ENCODE measurements at places on chromosomes 4 and X.

DNA sequence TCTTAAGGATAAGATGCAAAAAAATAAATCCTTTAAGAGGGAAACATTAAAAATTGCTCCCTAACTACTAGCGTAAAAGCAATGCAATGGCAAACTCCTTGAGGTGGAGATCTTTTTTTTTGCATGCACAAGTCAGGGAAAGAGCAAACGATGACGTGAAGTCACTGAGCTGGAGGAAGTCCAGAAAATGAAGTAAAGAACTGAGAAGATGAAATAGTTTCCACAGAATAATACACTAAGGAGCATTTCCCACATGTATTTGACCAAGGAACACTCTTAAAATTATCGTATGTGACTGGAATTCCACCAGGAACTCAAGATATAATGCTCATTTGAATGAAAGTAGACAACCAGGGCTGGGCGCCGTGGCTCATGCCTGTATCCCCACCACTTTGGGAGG is 21.0 kb upstream of the DOCK11 start:
- no peak for DNase-seq

- DNase-seq, result no peak
These were observed 40.4 kb upstream of the CYP4V2 start for GRCh38 chr4:186150926-186151325.

DNA sequence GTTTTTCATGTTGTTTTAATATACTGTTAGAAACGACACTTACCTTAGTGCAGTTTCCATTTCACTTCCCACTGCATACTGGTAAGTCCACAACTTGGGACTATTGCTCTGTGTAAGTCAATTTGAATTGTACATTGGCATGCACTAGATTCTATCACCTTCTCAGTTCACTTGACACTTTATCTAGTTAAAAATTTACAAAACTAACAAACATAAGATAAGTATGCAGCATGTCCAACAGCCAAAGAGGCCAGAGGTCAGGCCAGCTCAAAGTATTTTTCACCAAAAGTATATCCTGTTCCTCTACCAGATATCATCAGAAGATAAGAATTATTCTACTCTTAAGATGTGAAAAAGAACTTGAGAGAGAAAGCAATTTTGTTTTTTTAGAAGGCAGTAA is 75.9 kb downstream of the QRFPR start:
- DNase-seq, result no peak

GRCh38 chr4:175833574-175834311 is 21.7 kb upstream of the GPM6A start:
- no peak for DNase-seq

- no peak for DNase-seq
These were observed 330.0 kb downstream of the HNRNPD start for GRCh38 chr4:82043809-82044137.

DNA sequence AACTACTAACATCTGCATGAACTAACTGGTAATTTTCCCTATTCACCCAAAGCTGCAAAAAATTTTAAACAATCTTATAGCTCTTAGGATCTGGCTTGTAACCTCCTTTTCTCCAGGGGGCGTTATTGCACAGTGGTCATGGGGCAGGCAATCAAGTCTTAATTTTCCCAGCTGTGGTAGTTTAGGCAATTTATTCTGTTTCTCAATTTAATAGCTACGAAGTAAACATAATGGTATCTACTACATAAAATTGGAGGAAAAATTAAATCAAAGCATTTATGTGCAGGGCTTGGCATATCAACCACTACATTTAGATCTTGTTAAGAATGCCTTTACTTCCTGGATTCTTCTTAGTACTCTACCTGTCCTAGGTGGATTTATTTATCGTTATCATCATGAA is 137.4 kb upstream of the GUCY1A1 start:
- DNase-seq, result no peak

GRCh38 chrX:146224442-146224841 is 406.8 kb downstream of the SLITRK2 start:
- DNase-seq, result no peak
